NCI-H2081 (cell line): ENCODE measurements at places on chromosomes 7 and 10.
A peak's percentile ranks its signal among the peaks of the same experiment; 100 is the strongest.

DNA sequence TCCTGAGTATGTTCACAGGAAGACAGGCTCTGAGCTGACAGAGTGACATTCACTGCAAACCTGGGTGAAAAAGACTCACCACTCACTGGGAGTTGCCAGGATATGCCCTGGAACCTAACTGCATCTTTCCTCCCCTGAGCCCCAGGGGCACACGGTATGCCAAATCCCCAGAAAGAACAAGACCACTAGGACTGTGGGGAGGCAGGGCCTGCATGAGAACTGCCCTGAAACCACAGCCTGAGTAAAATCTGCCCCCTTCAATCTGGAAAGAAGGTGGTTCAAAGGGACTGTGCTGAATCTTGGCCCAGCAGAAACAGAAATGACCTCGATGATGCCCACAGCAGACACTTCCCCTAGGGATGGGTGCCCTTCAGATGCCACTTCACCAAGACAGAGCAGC, 6.5 kb downstream of the FAM53B start:
- DNase-seq, result no peak

DNA sequence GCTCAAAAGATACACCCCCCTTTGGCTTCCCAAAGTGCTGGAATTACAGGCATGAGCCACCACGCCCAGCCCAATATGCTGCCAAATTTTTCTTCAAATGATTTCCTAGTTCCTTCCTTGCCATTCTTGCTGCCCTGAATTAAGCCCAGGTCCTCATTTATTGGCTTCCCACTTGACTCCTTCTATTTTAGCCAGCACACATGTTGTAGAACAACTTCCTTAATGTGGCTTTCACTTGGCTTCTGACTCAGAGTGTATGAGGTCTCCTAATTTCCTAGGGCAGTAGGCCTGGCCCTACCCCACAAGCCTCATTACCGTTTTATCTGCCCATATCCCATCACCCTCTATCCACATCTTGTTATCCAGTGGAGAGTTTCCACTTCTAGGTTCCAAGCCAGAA, 21.8 kb upstream of the HIPK2 start:
- DNase-seq, result no peak

DNA sequence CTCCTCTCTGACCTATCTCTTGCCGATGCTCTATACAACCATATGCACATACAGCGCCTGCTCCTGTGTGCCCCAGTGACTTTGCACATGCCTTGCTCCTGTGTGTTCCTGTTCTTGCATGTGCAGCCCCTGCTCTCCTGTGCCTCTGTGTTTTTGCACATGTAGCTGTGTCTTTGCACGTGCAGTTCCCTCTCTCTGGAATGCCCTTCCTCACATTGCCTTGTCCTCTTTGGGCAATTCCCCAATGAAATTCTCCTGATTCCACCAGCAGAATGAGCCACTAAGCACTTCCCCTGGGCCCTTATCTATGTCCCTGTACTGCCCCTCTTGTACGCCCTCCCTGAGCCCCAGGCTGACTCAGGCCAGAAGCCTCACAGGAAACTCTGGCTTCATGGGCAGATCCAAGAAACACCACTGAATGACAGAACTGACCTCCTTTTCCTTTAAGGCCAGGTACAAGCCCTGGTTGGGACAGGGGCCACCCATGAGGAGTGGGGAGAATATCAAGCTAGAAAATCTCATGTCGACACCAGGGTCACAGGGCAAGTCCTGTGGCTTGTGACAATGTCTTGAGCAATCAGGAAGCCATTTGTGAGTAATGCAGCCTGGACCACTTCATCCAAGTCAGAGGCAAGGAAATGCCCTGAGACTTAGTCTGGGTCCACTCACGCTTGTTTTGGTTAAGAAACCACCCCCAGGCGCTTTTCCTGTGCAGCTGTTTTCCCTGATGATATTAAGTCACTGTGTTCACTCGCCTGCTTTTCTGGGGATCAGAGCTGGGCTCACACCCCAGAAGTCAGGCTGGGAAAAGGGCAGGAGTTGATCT, 1.9 kb upstream of the ARHGAP22 start:
- DNase-seq, result no peak

DNA sequence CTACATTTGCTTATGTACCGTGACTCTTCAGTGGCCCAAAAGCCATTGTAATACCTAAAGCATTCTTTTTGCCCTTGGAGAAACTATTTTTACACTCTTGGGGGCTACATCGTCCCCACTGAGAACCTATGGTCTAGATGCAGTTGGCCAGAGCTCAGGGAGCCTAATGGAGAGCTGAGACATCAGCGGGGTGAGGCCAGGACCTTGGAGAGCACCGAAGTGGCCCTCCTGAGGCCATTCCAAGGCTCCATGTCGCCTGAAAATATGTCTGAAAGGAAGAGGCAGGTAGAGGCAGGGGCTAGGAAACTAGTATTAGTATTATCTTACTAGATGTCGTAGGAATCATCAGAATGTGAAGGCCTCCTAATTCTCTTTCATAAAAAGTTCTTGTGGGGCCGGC, 4.9 kb downstream of the PKD2L1 start:
- no peak for DNase-seq

DNA sequence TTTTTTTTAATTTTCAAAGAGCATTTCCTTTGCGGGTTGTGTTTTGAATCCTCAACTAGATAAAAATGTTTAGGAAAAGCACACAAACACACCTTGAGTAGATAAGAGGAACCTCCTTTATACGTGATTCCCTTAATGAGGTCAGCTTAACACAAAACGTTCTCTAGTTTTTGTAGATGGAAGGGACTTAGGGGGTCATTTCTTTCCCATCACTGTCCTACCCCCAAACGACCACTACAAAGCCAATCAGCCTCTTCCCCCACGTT, 1.2 kb downstream of the SUV39H2 start:
- no peak for DNase-seq

GRCh38 chr10:11373717-11374171, 237.7 kb downstream of the USP6NL start:
- no peak for DNase-seq

DNA sequence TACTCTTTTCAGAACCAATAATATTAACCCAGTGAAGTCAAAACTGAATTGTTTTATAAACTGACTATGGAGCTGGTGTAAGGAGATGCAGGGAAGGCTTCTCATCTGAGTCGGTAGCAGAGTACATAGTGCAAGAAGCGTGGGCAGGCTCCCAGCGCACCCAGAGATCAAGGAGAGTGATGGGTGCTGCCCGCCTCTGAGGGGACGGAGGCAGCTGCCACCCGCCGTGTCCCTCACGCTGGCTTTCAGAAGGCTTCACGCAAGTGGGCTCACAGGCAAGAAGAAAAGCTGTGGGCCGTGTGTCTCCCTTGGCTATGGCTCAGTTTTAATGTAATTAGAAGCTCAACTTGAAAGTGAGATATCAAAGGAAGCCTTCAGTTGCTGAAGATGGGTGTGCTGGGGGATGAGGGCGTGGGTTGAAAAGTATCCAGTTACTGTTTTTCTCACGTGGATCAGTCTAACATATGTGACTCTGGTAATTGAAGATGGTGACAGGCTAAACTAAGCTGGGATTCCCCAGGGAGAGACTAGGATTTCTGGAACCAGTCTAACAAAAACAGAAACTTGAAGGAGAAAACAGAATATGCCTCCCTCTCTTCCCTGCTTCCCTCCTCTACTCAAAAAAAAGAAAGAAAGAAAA, 159.9 kb downstream of the MGMT start:
- no peak for DNase-seq

DNA sequence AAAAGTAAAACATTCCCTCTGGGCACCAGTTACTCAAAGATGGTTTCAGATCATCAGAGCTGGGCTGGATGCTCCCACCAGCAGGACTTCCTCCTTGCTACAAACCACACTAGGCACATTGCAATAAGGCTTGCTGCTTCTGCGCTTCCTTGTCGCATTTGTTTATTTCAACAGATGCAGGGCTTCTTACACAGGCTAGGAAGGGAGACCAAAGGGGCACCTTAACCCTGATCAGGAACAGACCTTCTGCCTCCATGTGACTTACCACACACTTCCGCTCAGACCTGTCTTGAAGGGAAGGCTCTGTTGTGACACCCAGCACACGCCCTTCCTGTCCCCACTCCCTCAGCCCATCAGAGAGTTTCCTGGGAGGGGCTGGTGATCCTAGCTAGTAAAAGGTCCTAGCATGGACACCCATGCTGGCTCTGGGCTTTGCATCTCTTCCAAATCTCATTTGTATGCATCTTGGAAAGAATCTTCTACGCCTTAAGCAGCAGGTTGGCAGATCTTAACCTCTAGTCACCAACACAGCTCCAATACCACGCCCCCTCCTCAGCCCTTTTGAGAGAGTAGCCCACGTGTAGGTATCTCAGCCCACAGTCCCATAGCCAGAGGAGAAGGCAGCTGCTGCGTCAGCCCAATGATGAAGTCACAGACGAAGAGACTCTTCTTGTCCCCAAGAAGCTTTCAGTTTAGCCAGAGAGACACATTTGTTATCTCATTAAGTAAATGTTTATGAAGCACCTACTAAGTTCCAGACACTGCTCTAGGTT, 47.1 kb upstream of the SVIL start:
- no peak for DNase-seq

GRCh38 chr10:35643151-35644049, 1.3 kb upstream of the FZD8 start:
- DNase-seq, result peak; percentile 68

DNA sequence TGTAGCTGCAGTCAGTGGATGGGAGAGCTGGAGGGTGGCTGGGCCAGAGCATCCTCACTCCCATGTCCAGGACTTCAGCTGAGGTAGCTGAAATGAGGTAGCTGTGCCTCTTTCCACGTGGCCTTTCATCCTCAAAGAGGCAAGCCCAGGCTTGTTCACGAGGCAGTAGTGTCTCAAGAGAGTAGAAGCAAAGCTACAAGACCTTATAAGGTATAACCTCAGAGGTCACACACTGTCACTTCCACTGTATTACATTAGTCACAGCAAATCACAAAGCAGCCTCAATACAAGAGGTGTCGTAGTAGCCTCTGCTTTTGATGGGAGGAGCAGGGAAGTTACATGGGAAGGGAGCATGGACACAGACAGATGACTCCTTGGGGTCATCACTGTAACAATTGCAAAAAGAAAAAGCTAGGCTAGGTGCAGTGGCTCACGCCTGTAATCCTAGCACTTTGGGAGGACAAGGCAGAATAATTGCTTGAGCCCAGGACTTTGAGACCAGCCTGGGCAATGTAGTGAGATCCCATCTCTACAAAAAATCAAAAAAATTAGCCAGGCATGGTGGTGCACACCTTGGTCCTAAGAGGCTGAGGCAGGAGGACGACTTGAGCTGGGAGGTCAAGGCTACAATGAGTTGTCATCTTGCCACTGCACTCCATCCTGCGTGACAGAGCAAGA, 97.5 kb downstream of the SKIDA1 start:
- no peak for DNase-seq

GRCh38 chr7:32427769-32428291, 62.4 kb downstream of the LSM5 start:
- peak; percentile 47 for DNase-seq
